ENCODE measurements at places on chromosomes 2 and 18.

- DNase-seq, result no peak
Measured at GRCh38 chr18:74946646-74947375, 262.1 kb downstream of the PTGR3 start.

GRCh38 chr2:181859803-181860202 is 31.7 kb upstream of the ITPRID2 start:
- DNase-seq, result no peak

- no peak for DNase-seq
Measured at GRCh38 chr2:133486771-133487191, 81.5 kb downstream of the NCKAP5 start.

- DNase-seq, result no peak
Measured at GRCh38 chr2:235217846-235218245, 266.0 kb downstream of the SH3BP4 start.

- no peak for DNase-seq
Measured at GRCh38 chr18:25568986-25569385, 217.0 kb upstream of the ZNF521 start.

DNA sequence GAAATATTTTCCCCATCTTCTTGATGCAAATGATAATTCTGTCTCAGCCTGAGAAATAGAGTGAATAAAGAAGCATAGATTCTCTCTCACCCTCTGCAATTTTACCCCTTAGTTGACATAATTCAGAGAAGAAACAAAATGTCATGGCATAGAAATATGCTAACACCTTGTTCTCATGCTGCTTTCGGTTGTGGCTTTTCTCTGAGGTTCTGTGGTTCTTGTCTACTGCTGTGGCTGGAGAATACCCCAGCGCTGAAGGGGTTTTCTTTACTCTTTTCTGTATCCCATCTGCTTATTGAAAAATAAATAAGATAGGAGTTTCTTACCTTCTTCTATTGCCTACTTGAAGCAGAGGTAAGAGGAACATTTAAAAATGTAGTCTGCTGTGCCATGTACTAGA is 15.4 kb upstream of the RAB27B start:
- no peak for DNase-seq

DNA sequence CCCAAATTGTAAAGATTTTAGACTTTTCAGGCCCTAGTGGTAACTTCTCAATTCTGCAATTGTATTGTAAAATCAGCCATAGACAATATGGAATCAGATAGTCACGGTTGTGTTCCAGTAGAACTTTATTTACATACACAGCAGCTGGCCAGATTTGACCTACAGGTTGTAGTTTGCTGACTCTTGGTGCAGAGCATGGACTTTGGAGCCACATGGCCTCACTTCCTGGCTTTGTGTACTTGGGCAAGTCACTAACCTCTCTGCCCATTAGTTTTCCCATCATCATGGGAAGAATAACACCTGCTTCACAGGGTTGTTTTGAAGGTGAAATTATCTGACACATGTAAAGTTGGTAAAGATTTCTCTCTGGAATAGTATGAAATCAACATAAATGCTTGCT is 147.6 kb downstream of the TMEM200C start:
- no peak for DNase-seq

- DNase-seq, result peak; percentile 59
Measured at GRCh38 chr2:111702119-111702803, 181.7 kb downstream of the ANAPC1 start.

DNA sequence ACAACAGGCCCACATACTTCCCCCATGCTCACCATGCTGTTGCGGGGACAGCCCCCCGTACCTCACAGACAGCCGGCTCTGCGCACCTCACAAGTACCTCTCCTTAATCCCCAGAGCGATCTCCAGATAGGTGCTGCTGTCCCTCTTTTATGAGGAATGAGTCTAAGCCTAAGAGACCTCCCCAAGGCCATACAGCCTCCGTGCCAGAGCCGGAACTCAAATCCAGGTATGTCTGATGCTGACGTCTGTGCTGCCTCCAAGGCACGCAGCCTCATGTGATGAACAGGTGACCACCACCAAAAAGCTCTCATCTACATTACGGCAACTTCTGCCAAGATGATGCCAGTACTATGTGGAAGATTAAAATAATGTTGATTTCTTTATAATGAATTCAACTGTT is 85.2 kb downstream of the EIPR1 start:
- DNase-seq, result no peak

DNA sequence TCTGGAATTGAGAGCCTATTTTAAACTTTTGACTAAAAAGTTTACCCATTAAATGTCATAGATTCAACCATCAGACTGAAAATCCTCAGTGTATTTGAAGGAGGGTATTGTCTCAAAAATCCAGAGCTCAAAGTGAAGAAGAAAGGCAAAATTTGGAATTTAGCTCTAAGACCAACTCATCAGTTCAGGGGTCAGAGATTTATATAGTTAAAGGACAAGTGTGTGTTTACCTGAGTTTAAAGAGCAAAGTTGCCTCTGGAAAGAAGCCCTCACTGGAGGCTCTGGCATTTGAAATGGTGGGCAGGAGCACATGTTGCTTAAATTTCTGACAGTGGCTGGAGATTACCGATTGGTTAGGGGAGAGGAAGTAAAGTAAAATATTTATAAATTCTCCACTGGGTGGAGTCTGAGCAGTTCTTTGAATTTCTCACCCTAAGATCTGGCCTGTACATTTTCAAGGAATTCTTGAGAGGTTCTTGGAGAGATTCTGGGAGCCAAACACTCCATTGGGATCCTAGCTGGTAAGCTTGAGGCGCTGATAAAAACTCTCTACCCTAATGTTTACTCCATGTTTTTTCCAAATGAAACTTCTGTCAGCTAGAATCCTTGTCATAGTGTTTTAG is at the start of gene KYNU:
TSS of gene KYNU (plus strand) at position 449 of the 623 bp plus-strand sequence. CDS start 7,704 bp downstream, outside the sequence.
- no peak for DNase-seq

GRCh38 chr2:11483806-11484617 is 18.1 kb upstream of the E2F6 start:
- DNase-seq, result peak; percentile 40

- DNase-seq, result no peak
Measured at GRCh38 chr2:206535260-206535986, 92.1 kb downstream of the ADAM23 start.

GRCh38 chr18:7417727-7418126 is 149.4 kb upstream of the PTPRM start:
- no peak for DNase-seq

DNA sequence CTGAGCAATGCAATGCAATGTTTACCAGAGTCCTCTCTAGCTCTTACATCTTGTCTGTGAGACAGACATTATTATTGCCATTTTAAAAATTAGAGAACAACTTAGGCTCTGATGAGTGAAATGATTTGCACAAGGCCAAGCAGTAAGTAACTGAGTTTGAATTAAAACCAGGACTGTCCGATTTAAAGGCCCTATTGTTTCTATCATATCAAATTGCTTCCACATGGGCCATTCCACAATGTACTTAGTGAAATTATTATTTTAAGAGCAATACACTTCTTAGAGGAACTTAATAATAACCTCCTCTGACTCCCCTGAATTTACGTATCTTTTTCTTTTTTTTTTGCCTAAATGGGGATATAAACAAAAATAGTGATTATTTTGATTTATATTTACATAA is 64.6 kb downstream of the PLCL1 start:
- no peak for DNase-seq

DNA sequence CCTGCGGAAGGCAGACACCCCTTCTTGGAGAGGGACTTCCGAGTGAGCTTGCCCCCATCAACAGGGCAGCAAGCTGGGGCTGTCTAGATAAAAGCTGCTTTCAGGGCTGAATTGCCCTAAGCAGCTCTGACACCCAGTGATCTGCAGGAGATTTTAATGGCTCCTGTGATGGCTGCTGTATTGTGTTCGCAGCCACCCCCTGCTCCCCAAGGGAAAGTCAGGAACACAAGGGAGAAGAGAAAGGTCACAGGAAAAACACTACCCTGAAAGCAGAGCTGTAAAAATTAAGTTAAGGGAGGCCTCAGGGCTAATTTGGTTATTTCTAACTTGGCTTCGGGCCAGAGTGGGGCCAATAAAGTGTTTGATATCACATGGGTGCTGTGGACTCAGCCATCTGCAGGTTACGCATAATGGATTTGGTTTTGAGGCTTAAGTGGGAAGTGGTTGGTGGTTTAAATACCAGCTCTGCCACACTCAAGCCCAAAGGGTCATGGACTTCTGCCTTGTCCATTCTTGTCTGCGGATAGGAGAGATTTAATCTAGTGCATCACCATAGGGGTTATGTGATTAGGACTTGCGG is 147.6 kb downstream of the CLIP4 start:
- no peak for DNase-seq

DNA sequence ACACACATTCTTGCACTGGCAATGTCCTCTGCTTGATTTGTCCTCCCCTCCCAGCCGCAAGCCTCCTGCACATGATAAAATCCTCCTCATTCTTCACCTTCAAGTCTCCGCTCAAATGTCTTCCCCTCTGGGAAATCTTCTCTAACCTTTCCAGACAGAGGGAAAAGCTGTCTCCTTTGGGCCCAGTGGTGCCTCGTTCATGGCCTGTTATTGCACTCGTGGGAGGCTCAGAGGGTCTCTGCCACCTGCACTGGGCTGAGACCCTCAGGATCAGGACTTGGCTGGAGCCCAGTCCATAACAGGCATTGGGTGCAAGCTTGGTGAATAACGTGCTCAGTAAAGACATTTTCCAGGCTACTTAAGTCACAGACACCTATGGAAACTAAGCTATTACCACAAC is 68.6 kb downstream of the PTGR3 start:
- DNase-seq, result no peak

GRCh38 chr2:109031476-109032228 is 42.6 kb upstream of the EDAR start:
- no peak for DNase-seq

- DNase-seq, result no peak
Measured at GRCh38 chr18:61428266-61428665, 95.0 kb downstream of the CDH20 start.

GRCh38 chr2:156129227-156129626 is 203.3 kb downstream of the NR4A2 start:
- DNase-seq, result no peak

DNA sequence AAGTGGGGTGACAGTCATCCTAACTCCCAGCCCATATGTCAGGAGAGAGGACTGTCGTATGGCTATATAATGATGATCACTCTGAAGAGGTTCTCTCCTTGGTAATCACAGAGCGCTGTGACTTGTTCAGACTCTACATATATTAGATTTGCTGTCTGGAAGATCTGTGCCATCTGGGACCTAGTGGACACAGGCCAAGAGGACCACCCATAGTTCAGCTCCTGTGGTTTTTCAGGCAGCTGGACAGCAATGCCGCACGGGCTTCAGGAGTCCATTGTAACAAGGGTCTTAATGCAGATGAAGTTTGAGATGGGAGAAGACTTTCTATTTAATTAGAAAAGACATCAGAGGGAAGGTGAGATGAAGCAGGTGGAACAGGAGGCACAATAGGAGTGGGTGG is 40.1 kb upstream of the EPHA4 start:
- peak; percentile 79 for DNase-seq

DNA sequence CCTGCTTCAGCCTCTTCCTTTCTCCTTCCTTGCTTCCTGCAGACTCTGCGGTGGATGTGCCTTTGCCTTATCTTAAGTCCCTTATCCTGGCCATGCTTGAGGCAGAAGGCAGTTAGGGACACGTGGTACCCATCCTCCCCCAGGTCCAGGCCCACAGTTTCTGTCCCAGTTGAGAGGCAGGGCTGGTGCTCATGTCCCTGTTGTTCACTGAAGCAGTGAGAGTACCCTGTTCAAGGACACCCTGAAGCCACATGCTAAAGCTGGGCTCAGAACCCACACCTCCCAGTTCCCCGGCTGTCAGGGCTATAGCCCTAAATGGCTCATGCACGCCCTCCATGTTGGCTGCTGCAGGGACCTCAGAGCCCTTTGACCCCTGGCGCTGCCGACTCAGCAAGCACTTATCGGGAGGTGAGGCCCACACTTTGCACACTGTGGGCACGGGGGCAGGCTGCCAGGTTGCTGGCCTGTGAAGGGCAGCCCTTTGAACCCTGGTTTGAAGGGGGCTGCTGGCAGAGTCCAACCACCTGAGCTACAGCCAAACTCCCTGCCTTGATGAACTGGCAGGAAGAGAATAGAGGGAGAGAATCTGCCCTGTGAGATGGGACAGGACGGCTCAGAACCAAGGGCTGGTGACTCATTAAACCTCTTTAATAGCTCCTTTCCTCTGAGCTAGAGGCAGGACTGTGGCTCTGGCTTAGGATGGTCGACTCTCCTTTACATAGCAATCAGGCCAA is 6.3 kb downstream of the KHK start:
- no peak for DNase-seq

DNA sequence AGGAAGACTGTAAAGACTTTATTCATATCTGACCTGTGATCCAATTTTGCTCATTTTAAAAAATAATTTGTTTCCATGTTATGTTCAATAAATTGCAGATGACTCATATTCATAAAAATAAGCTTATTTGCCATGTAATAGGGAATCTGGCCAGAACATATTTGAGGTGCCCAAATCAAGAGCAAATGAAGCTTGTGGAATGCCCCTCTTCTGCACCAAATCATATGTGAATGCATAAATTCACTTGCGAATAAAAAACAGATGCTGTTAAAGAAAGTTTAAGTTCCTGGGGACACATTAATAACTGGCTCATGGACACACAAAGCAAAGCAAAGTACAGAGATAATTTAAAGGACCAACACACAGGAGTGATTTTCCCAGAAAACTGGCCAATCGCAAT is 279.0 kb upstream of the CDH2 start:
- DNase-seq, result no peak

- no peak for DNase-seq
Measured at GRCh38 chr2:86171295-86171694, 24.0 kb downstream of the IMMT start.

DNA sequence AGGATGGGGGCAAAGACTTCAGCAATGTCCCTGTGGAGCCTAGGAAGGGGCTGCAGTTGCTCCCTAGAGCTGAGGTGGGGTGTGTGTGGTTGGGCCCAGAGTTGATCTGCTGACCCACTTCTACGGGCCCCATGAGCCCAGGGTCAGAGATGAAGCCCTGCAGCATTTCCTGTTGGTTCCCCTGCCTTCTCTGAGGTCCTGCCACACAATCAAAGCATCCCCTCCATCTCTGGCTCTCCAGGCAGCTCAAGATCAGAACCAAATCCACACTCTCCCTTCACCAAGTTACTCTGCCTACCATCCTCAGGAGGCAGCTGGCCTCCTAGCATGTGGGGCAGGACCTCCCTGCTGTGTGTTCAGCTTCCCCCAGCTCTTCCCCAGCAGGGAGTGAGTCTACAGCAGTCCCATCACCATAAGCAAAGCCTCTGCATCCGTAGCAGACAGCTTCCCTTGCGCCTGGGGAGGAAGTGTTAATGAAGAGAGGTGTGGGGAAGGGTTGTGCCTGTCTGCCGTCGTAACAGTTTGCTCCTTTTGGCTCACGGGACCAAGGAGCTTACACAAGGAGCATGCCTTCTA is 26.9 kb downstream of the TMEM247 start:
- no peak for DNase-seq

GRCh38 chr2:233247744-233248143 is 3.7 kb upstream of the ATG16L1 start:
- DNase-seq, result no peak

GRCh38 chr2:222293660-222294630 is 4.9 kb downstream of the PAX3 start:
- no peak for DNase-seq

Measured in NCI-H524 (cell line).